Glutamatergic neuron (in vitro differentiated cells): ENCODE measurements at places on chromosomes 11 and 22. TPM values are rescaled to one million over a fixed set of nuclear protein-coding genes. Genes with fewer than 3 reads are reported as not detected.

DNA sequence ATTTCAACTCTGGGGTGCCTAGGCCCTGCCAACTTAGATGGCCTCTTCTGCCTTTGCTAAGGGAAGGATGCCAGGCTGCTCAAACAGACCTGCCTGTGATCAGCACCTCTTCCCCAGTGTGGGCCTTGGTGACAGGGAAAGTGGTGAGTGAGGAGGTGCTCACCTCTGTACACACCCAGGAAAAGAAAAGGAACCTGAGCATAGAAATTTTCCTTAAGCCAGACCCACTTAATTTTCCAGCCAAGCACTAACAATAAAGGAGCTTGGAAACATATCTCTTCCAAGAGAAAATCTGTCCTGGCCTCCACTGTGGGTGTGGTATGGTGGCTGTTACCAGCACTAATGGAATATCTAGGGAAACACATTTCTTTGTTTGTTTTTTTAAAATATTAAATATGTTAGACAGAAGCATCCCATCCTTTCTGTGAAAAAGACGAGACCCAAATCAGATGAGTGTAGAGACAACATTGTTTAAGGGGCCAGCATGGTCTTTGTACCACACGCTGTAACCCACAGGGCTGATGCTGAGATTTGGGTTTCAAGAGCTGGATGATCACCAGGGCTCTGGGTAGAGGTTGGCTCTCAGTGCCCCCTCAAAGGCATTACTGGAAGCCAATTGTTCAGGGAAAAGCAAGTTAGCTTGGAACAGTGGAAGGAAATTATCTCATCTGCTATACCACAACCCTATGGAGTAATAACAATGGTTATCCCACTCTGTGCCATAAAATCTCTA is 472.2 kb downstream of the INSC start:
- DNase-seq, result no peak

GRCh38 chr11:35927682-35928081 is 16.2 kb upstream of the LDLRAD3 start:
- no peak for DNase-seq

DNA sequence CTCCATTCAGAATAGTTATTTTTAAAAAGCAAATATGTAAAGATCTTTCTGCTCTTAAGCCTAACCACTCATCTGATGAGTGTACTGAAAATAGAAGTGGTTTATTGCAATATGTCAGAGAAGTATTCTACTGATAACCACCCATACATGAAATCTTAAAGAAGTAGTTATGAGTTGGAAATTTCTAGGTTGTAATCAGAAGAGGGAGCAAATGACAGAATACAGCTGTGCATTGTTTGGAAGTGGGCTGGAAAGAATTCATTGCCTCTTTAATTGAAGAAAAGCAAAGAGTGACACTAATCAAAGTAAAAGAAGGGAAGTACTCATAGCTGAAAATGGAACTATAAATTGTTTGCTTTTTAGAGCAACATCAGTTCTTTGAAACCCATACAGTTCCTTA is 39.4 kb downstream of the FDX1 start:
- no peak for DNase-seq

CST6 gene
- not detected for total RNA-seq

- DNase-seq, result no peak
Observed at GRCh38 chr11:85407648-85408047, 219.5 kb downstream of the DLG2 start.

GRCh38 chr11:102932678-102933077 is 22.9 kb downstream of the MMP13 start:
- DNase-seq, result no peak
